ENCODE measurements at places on chromosomes 4 and X.

DNA sequence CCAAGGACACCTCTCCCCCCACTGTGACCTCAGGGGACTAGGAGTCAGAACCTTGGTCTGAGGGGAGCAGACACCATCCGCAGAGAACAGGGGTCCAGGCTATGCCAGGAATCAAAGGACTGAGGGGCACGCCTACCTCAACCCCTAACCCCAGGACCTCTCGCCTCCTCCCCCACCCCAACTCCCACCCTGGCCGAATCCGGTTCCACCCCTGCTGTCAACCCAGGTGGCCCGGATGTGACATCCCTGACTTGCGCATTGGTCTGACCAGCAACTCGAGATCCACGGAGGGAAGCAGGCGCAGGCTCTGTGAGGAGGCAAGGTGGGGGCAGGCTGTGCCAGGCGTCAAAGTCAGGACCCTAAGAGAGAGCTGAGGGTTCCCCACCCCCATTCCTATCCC, 468 bp upstream of the MAGEA4 start:
- DNase-seq = no peak

DNA sequence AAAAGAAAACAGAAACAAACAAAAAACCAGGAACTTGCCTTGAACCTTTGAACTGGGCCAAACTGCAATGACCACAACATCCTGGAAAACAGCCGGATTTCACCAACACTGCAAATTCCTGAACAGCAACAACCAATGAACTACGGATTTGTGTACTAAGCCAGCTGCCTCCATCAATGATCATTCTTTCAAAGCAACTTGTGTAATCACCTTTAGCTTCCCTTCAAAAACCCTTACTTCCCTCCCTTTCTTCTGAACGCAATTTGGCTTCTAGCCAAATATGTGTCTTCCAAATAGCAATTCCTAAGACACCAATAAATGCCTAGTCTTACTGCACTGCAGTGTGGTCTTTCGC, 98.5 kb upstream of the FAM47C start:
- no peak for DNase-seq

- DNase-seq = no peak
These were observed 129.6 kb upstream of the INTU start for GRCh38 chr4:127503111-127503510.

DNA sequence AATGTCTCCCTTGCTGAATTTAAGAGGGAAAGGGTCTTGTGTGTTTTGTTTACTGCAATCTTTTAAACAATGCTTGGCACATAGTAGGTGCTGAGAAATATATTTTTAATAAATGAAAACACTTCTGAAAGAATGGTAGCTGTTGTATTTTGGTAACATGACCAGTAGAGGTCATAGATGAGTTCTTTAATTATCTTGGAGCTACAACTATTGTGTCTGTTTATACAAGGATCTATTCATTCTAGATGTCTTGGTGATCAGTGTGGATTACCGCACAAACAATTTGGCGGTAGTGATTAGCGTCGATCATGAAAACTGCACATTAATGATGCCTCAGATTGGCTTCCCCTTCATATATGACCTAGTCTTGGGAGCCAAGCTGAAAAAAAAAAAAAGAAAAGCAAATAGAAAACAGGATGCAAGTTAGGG, 21.4 kb upstream of the SCRG1 start:
- no peak for DNase-seq

GRCh38 chrX:152313529-152314302, 137.4 kb downstream of the GABRA3 start:
- DNase-seq = no peak

DNA sequence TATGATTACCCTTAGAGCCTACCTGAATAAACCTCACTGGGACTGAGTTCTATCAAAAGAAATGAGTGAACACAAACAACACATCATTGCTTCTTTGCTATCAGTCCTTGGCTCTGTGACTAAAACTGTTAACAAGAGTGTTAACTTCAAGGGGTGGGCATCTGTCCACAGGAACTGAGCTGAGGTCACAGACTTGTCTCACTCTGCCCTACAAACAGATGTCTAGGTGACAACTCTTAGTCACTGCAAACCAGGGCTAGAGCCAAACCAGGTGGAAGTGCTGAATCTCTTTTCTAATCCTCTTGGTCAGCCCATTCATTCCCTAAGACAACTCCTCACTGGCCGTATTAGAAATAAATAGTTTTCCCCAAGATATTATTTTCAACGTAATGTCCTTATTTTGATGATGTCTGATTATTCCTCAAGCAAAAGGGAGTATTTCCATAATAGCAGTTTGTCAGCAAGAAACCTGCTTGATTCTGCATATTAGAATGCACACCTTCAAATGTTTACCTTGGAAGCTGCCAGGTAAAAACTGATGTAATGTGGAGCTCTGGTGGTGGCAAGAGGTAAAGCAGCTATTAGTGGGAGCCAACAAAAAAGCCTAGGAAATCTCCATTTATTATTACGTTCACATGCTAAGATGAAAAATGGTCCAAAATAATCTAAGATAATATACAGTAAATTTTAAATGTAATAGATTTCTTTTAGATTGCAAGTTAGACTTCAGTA, 4.0 kb downstream of the COL25A1 start:
- no peak for DNase-seq

GRCh38 chrX:40947276-40947675, 138.0 kb upstream of the USP9X start:
- no peak for DNase-seq
